ENCODE measurements at places on chromosomes 16 and 17. TPM values are rescaled to one million over a fixed set of nuclear protein-coding genes. Genes with fewer than 3 reads are reported as not detected.

GRCh38 chr17:80773243-80773991, 218.2 kb upstream of the CHMP6 start:
- peak overlapping the region; percentile 70 for H3K27ac ChIP-seq
- DNase-seq, result no peak
- peaks cover 4% of the 10 kb centered on the region for H3K4me1 ChIP-seq

- no peaks in the 10 kb centered on the region for H3K36me3 ChIP-seq
- DNase-seq, result no peak
Observed at GRCh38 chr16:17155485-17155884, 315.3 kb downstream of the XYLT1 start.

DNA sequence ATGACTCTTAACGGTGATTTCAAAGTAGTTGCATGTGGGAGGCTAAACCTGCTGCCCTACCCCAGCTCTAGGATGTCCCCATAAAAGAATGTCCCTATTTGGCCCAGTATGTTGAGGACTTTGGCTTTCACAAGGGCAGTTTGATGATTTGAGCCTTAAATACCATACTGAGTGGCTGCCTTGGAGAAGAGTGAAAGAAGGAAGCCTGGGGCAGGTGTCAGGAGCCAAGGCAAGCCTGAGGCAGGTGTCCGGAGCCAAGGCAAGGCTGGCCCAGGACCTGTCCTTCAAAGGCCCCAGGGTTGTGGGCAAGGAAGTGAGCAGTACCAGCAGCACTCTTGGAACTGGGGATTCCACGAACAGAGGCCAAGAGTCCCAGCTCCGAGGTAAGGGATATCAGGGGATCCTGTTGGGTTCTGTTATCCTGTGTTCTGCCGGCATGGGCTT, 18.6 kb downstream of the ST6GALNAC2 start:
- DNase-seq, result no peak
- H3K27me3 ChIP-seq, result no peaks in the 10 kb centered on the region
- H3K27ac ChIP-seq, result no peak overlapping the region
- peaks cover 12% of the 10 kb centered on the region for H3K4me1 ChIP-seq

- H3K36me3 ChIP-seq, result no peaks in the 10 kb centered on the region
- H3K4me3 ChIP-seq, result no peak overlapping the region
- H3K27me3 ChIP-seq, result no peaks in the 10 kb centered on the region
Observed at GRCh38 chr17:69757688-69758430, 317.2 kb upstream of the KCNJ16 start.

KRTAP1-5 gene
- total RNA-seq, result not detected

LRRC37A gene
- total RNA-seq, result 0.64 TPM

PRKCB gene
- total RNA-seq, result 2.8 TPM
